Epithelial cell of esophagus (primary cell): ENCODE measurements at places on chromosomes 2 and 18.

DNA sequence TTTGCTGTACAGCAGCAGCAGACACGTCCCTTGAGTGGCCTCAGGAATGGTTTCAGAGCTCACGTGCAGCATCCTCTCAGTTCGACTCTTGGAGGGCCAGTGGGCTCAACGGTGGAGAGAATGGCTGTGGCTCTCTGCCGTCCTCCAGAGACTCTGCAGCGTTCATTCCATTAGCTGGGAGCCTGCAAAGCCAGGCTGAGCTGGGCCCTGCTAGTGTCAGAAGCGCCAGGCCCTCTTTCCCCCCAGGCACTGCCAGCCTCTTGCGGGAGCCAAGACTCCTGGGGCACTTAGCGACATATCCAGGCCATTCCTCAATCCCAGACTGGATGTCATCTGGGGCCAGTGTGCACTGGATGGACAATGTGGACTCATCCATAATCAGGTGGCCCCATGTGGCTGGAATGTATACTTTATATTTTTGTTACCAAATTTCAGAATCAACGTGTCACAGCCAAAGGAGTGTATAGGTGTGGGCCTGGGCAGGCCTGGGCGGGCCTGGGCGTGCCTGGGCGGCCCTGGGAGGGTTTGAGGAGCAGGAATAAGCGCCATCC, 125.1 kb upstream of the EPAS1 start:
- DNase-seq = peak; percentile 96

- peak; percentile 14 for DNase-seq
Observed at GRCh38 chr2:176136374-176137251, 7.1 kb downstream of the HOXD8 start.

DNA sequence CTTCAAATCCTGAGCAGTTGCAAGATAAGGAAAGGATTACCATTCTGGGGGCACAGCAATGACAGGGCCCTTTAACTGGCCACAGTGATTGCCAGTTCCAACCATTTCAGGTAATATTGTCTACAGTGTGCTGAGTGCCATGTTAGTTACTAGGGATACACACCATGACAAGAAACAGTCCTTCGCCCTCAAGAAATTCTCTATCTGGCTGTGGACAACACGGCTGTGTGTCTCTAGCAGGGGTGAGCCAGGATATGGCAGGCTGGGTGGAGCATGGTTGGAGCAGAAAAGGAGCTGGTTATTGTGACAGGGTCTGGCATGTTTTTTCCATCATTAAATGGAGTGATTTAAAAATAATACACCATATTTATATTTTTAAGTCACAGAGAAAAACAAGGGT, 31.0 kb downstream of the TSPYL6 start:
- no peak for DNase-seq

DNA sequence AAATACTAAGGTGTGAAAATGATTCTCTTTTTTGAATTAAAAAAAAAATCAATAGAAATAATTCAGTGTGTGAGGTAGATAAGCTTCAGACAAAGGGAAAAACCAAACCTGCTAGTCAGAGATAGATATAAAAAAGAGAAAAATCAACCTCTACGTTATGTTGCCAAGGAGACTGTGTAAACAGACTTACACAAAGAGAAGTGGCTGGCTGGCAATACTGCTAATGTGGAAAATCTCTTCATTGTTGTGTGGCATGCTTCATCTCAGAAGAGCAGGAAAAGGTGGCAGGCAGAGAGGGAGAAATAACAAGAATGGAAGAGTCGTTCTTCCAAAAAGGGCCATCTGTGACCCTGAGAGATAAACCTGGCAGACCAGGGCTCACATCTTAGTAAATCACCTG, 200.8 kb downstream of the SLC8A1 start:
- no peak for DNase-seq

- DNase-seq = peak; percentile 88
Observed at GRCh38 chr18:56709463-56709862, 58.3 kb downstream of the WDR7 start.

GRCh38 chr18:14905979-14906378, 158.0 kb downstream of the ANKRD30B start:
- no peak for DNase-seq

DNA sequence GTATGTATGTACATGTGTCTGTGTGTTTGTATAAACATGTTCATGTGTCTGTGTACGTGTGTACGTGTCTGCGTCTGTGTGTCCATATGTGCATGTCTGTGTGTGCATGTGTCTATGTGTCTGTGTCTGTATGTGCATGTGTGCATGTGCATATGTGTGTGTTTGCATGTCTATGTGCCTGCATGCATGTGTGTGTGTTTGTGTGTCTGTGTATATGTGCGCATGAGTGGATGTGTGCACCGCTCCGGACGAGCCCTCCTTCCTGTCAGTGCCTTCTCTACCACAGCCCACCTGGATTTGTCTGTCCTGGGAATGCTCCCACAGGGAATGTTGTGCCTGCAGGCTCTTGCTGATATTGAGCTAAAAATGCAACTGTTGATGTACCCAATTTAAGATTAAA, 113.3 kb upstream of the EPC2 start:
- no peak for DNase-seq

DNA sequence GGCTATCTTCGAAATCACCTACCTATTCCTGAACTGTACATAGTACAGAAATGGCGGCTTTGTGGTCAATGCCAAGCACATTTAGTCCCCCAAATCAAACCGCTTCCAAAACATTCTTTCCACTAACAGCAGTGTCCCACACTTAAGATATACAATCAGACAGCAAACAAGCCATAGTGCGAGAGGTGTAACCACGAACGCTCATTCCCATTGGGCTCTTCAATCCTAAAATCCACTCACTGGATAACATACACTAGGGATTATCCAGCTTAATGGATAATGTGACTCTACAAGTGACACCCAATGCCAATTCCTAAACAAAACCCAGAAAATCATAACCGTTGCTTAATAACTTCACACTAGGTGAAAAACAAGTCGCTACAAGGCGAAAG, 2.0 kb downstream of the XPO1 start:
- no peak for DNase-seq

GRCh38 chr2:179218848-179219594, 45.6 kb downstream of the SESTD1 start:
- DNase-seq = peak; percentile 87

GRCh38 chr2:108906403-108907077, 82.5 kb downstream of the EDAR start:
- no peak for DNase-seq

DNA sequence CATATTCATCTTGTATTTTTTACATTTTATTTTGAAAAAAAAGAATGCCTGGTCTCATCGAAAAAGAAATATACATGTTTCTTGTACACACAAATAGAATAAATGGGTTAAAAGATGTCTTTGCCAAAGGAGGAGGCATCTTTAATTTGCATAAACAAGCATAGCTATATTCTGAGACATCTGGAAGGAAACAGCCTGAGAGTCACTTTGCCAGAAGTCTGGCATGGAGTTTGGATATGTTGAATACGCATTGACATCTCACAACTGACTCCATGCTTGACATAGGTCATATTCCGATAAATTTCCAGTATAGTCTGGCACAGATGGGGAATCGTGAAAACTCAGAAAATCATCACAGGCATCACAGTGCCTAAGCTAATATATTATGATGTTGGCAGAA, 1317.5 kb upstream of the CELF4 start:
- no peak for DNase-seq

DNA sequence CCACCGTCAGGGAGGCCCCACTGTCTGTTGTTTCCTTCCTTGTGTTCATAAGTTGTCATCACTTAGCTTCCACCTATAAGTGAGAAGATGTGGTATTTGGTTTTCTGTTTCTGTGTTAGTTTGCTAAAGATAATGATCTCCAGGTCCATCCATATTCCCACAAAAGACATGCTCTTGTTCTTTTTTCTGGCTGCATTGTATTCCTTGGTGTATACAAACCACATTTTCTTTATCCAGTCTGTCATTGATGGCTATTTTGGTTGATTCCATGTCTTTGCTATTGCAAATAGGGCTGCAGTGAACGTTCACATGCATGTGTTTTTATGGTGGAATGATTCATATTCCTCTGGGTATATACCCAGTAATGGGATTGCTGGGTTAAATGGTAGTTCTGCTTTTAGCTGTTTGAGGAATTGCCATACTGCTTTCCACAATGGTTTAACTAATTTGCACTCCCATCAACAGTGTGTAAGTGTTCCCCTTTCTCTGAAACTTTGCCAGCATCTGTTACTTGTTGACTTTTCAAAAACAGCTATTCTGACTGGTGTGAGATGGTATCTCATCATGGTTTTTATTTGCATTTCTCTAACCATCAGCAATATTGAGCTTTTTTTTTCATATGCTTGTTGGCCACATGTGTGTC, 156.6 kb upstream of the NOSTRIN start:
- no peak for DNase-seq

DNA sequence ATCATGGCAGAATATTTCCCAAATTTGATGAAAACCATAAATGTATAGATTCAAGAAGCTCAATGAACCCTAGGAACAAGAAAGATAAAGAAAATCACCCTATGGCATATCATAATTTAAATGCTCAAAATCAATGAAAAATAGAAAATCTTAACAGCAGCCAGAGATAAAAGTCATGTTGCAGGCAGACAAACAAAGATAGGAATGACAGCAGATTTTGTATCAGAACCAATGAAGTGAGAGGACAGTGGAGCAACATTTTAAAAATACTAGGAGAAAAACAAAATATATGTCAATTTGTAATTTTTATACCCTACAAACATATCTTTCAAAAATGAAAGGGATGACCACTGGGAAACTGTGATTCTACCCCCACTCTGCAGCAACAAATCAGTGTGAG, 203.3 kb downstream of the PIEZO2 start:
- DNase-seq = no peak

GRCh38 chr2:159616286-159616701, at the start of gene BAZ2B:
Gene BAZ2B (minus strand): TSS chr2:159616548. CDS start chr2:159478719, 137,829 bp downstream.
- DNase-seq = peak; percentile 82

DNA sequence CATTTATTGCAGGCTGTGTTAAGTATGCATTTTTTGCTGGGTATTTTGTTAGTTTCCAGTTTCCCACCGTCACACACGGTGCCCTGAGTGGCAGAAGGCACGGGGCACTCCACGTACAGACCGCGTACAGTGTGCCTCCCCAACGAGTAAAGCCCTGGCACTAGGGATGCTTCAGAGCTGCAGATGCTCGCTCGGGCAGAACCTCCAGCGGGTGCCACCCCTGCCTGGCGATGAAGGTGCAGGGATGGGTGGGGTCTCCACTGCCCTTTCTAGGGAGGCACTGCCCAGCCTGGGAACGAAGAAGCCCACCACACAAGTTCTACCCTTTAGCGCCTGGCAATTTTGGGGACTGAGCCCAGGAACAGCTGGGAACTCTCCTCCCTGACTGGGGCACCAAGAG, 4.1 kb downstream of the GREB1 start:
- no peak for DNase-seq

DNA sequence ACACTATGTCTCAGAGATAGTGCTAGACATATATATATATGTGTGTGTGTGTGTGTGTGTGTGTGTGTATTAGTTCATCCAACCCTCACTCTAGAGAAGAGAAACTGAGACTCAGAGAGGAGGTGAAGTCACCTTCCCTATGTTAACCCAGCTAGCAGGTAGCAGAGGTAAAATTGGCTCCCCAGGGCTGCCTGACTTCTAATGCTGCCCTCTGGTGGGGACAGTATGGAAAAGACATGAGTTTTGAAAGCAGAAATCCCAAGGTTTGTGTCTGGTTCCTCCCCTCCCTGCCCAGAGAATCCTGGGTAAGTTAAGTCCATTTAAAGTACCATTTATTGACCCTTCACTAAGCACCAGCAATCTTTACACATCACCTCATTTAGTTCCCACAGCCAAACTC, 137.7 kb downstream of the THNSL2 start:
- DNase-seq = peak; percentile 44

- no peak for DNase-seq
Observed at GRCh38 chr2:215615067-215615802, 179.4 kb upstream of the FN1 start.

- peak; percentile 97 for DNase-seq
Observed at GRCh38 chr2:20212459-20212870, 12.5 kb downstream of the SDC1 start.

GRCh38 chr2:20595439-20596192, 55.3 kb downstream of the HS1BP3 start:
- peak; percentile 59 for DNase-seq

- DNase-seq = no peak
Observed at GRCh38 chr2:241228860-241229516, 40.5 kb downstream of the ANO7 start.

DNA sequence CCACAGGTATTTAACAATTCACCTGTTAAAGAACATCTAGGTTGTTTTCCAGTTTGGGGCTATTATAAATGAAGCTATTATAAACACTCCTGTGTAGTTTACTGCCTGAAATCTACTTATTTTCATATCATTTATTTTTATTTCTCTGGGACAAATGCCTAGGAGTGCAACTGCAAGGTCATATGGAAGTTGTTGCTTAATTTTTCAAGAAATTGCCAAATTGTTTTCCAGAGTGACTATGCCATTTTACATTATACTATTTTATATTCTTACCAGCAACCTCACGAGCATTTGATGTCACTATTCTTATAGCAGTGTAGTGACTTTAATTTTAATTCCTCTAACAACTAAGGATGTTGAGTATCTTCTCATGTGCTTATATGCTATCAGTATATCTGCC, 298.4 kb downstream of the EXOC6B start:
- no peak for DNase-seq

DNA sequence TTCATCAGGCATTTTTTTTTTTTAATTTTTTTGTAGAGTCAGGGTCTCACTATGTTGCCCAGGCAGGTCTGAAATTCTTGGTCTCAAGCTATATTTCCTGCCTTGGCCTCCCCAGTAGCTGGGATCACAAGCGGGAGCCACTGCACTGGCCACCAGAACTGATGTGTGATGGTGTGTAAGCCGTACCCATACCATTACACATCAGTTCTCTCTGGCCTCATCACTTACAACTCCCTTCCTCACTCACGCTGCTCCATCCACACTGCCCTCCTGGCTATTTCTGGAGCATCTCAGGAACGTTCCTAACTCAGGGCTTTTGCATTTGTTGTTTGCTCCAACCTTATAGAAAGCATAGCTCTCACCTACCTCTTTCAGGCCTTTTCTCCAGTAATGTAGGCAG, 834.5 kb upstream of the ID2 start:
- no peak for DNase-seq

DNA sequence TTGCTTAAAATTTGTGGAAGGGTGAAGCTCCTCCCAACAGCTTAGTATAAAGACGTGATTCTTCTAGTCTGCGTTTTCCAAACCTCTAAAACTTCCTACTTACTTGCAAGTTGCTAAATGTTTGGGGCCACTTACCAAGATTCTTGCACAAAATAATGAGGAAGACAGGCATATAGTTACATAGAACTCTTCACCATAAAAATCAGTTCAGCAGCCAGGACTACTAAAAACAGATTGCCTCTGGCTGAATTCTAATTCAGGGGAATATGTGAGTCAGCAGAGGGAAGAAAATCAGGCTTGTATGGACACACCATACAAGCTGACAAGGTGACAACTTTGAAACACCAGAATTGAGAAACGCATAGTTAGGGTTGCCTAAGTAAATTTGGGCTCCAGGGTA, 2.8 kb upstream of the PEX13 start:
- peak; percentile 91 for DNase-seq

GRCh38 chr2:109317471-109318095, 188.6 kb downstream of the SH3RF3 start:
- no peak for DNase-seq

GRCh38 chr2:8457092-8457481, 224.8 kb upstream of the ID2 start:
- no peak for DNase-seq
